Activated T-cell treated with anti-CD3 and anti-CD28 coated beads, Interleukin-2, amount 50 U/mL, for 4 hours (primary cell): ENCODE measurements at places on chromosomes 13 and 19. TPM values are rescaled to one million over a fixed set of nuclear protein-coding genes. Genes with fewer than 3 reads are reported as not detected.

KCNN4 gene
- total RNA-seq = 123 TPM

MPND gene
- 16.0 TPM for total RNA-seq

POU4F1 gene
- total RNA-seq = not detected

FXYD7 gene
- total RNA-seq = not detected
